NCI-H2227 treated with DMSO at 0.1 percent for 48 hours (cell line): ENCODE measurements at places on chromosomes 3 and 15.

DNA sequence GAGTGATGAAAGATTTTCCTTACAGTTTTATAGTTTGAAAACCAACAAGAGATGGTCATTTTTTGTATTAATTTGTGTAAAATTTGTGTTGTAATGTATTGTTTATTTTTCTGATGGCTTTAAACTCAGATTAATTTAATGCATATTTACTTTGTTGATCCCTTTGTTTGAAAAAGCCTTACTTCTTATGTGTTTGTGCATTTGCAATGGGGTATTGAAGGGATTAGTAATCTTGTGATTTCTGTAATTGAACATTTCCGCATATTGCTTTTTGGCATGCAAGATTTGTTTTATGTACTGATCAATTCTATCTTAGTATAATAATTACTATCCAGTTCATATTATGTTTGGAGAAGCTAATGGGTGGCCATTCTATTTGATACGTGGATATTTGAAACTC, 98.4 kb upstream of the ROBO1 start:
- DNase-seq = no peak

DNA sequence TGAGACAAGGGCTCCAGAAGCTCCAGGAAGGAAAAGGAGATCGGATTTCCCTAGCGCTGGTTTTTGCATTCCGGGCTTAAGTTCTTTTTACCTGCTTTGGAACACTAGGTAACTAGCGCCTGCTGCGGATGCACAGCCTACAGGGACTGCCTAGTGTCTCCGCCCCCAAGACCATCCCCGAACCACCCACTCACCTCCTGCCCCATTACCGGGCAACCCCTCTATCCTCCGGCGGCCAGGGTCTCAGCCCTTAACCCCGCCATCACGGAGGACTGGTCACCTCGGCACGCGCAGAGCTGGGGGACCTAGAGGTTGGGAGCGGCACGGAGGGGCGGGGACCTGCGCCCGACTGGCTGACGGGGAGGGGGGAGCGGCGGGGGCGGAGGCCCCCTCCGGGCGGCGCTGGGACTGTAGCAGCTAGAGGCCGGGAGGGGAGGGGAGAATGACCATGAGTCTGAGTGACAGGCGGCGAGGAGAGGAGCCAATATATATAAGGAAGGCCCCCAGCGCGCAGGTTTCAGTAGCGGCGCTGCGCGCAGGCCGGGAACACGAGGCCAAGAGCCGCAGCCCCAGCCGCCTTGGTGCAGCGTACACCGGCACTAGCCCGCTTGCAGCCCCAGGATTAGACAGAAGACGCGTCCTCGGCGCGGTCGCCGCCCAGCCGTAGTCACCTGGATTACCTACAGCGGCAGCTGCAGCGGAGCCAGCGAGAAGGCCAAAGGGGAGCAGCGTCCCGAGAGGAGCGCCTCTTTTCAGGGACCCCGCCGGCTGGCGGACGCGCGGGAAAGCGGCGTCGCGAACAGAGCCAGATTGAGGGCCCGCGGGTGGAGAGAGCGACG, at the start of gene DLL4:
TSS of gene DLL4 (plus strand) at position 520 of the 839 bp plus-strand sequence. CDS start 329 bp downstream, outside the sequence.
- DNase-seq = peak; percentile 76

DNA sequence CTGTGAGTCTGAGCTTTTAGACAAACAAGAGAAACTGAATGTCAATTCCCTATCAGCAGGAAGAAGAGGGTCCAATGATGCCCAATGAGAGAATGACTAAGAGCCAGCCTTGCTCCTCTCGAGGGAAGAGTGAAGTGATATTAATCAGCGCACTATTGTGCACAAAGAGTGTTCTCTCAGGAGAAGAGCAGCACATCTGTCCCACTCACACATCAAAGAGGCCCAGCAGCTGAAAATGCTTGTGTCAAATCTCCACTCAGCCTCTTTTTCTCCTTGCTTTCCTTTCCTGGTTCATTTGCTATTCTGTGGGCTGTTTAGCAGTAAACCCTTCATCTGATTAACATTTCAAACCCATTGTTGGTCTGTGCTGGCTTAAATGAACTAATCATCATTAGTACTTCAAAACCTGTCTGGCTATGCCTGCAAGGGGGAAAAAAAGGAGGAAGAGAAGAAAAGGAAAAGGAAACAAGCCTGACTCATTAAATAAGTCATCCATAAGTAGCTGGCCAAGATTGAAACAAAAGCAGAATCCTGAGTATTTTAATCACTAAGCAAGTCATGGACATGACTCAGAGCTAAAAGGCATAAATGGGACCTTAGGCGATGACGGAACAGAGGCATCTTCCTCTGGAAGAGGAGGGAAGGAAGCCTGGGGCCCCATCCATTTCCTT, 912.7 kb downstream of the TUSC7 start:
- DNase-seq = no peak

- DNase-seq = no peak
These were observed 184.5 kb downstream of the TBC1D5 start for GRCh38 chr3:17557749-17558463.
